ENCODE measurements at places on chromosomes 7 and 10. TPM values are rescaled to one million over a fixed set of nuclear protein-coding genes. Genes with fewer than 3 reads are reported as not detected.

The ZNF3 gene
- total RNA-seq, result 52.8 TPM

GRCh38 chr10:926075-926698 is 5.3 kb downstream of the LARP4B start:
- DNase-seq, result no peak

The GPR37 gene
- 16.6 TPM for total RNA-seq

DNA sequence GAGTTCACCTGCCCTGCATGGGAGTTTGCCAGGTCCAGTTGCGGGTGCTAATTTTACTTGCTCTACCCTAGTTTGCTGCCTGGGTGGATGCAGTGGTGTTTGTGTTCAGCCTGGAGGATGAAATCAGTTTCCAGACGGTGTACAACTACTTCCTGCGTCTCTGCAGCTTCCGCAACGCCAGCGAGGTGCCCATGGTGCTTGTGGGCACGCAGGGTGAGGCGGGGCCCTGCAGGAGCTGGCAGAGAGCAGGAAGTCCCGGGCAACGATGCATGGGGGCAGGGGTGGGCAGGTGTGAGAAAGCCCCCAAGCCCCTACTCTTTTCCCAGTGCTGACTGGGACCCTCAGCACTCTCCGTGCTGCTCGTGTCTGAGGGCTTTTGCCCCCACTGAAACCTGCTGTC is 31.3 kb downstream of the AGAP3 start:
- no peak for DNase-seq

DNA sequence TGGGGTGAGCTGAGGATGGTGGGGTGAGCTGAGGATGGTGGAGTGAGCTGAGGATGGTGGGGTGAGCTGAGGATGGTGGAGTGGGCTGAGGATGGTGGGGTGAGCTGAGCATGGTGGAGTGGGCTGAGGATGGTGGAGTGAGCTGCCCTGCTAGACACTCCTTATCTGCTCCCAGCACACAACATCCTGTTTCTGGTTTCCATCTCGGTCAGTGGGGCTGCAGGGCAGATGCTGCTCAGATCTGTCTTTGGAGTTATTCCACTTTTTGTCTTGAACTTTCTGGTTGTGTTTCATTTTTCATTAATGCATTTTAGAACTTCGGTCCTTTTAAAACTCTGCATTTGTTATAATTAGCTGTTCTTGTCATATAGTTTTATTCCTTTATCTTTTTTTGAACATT is 67.9 kb upstream of the ANTXRL start:
- DNase-seq, result no peak

- DNase-seq, result no peak
These were observed 372.1 kb upstream of the MKI67 start for GRCh38 chr10:128498378-128498730.

The LSM8 gene
- 39.6 TPM for total RNA-seq
